ENCODE measurements at places on chromosomes 6 and 20.

GRCh38 chr6:128487746-128488145 lies 32.7 kb downstream of the PTPRK start:
- DNase-seq, result no peak

GRCh38 chr6:129863664-129864063 lies 2.5 kb upstream of the TMEM244 start:
- no peak for DNase-seq

GRCh38 chr20:35878113-35878625 lies 76.1 kb downstream of the SCAND1 start:
- no peak for DNase-seq

DNA sequence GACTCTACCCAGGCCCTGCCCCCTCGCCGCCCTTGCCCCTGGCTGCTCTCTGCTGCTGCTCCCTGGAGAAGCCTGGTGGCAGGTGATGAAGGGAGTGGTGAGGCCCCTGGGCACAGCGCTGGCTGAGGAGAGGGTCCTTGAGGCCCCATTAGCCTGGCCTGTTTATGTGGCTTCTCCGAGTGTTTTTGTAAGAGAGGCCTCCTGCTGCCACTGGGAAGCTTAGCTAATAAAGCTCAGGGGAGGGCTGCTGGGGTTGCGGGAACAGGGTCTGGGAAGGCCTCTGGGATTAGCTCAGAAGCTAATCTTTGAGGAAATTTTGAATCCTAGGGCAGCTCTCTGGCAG lies 15.5 kb downstream of the EBF4 start:
- no peak for DNase-seq

DNA sequence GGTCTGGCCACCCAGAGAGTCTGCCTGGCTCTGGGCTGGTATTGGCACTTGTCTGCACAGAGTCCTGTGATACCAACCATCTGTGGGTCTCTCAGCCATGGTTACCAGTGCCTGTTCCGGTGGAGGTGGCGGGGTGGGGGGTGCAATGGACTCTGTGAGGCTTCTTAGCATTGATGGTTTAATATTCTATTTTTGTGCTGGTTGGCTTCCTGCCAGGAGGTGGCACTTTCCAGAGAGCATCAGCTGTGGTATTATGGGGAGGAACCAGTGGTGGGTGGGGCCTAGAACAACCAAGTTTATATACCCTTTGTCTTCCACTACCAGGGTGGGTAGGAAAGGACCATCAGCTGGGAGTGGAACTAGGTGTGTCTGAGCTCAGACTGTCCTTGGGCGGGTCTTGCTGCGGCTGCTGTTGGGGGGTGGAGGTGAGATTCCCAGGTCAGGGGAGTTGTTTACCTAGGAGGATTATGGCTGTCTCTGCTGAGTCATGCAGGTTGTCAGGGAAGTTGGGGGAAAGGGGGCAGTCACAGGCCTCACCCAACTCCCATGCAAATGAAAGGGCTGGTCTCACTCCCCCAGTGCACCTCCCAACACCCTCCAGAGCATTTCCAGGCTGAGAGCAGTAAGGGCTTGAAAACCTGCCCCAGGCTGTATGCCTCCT lies 117.5 kb downstream of the FLRT3 start:
- no peak for DNase-seq

GRCh38 chr6:37723016-37723415 lies 25.3 kb upstream of the MDGA1 start:
- no peak for DNase-seq

GRCh38 chr6:133055441-133055966 lies 185.7 kb upstream of the EYA4 start:
- no peak for DNase-seq

DNA sequence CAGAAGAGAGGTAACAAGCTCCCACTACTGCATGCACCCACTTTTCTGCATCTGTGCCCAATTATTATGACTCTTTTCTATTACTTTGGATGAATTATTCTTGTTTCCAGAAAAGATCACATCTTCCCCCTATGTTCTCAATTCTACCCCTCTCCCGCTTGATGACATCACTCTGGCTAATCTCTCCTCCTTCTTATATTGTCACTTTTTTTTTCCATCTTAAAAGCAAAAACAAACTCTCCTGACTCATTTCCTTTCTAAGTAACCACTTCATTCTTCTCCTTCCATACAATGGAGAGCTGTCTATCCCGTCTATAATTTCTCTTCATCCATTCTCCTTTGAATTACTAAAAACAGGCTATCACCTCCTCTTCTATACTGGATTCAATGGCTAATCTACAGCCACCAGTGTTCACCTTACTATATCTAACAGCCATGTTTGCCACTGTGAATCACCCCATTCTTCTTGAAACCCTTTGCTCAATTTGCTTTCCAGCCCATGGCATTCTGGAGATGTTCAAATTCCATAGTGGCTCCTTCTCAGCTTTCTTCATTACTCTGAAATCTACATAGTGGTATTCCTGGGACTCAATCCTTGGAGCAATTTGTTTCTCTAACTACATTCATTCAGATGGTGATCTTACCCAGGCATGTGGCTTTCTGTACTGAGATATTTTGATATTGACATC lies 378.4 kb downstream of the ARHGAP18 start:
- DNase-seq, result no peak

DNA sequence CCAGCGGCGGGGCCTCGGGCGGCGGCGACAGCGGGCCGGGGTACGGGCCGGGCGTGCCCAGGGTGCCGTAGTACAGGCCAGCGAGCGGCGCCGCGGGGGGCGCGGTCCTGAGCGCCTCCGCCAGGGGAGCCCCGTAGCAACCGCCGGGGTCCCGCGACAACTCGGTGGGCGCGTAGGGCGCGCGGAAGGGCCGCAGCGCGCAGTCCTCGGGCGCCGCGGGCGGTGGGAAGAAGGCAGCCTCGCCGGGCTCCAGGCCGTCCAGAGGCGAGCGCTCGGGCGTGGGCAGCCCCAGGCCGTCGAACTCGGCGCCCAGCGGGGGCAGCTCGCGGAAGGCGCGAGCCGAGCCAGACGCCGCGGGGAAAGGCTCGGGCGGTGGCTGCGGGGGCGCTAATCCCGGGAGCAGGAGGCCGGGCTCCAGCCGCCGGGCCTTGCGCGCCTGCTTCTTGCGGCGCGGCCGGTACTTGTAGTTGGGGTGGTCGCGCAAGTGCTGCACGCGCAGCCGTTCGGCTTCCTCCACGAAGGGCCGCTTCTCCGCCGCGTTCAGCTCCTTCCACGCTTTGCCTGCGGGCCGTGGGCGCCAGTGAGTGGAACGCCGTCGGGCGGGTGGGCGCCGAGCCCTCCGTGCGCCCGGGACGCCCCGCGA lies 916 bp downstream of the SOX18 start:
- DNase-seq, result no peak

DNA sequence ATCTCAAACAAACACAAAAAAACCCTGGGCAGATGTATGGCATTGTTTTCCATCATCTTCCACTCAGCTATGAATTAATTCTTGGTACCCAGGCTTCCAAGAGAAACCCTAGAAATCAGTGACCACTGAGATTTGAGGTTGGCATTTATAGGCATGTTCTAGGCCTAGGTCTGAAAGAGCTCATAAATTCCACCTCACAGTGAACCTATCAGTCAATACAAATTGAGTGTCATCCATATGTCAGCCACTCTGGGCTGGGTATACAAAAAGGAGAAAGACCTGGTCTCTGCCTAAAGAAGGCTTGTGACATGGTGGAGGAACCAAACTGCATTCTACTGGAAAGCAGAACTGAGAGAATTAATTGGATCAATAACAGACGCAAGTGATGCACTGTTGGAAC lies 30.2 kb downstream of the C20orf173 start:
- no peak for DNase-seq

DNA sequence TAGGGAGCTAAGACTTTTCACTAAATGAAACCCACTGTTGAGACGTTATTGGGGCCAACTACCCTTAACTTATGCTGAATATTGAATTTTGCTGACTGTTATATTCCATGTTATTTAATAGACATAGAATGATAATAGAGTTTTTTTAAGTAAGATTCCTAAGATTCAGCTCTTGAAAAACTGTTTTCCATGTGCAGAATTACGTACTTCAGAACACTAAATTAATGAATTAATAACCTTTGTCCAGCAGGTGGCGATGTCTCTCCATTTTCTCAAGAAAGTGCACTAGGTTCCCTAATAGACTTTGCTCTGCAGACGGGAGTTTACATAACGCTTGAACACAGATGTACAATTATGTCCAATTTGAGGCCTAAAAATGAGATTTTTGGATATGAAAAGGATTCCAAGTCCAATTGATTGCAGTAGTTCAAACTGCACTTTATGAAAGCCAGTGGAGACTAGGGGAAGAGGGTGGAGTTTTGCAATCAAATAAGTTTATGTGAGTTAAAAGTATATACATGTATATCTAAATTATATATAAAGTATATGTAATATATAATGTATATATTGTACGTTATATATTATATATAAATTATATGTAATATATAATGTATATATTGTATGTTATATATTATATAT lies 282.1 kb downstream of the UST start:
- peak; percentile 95 for DNase-seq

- no peak for DNase-seq
Observed at GRCh38 chr20:21607971-21608725, 94.3 kb upstream of the NKX2-2 start.

DNA sequence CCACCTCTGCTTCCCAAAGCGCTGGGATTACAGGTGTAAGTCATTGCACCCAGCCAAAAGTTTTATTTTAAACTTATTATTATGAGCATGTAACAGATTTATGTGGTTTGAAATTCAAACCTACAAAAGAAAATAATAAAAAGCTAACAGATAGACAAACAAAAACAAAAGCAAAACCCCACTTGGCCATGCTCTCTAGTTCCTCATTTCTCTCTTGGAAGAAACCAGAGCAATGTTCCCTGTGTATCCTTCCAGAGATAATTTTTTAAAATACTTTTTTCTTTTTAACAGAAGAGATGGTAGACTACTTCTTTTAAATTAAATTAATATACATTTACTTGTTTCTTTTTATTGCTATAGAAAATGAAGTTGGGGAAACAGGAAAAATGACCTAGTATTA lies 28.0 kb upstream of the SLC17A3 start:
- no peak for DNase-seq

- DNase-seq, result peak; percentile 77
Observed at GRCh38 chr20:35306931-35307517, 14.8 kb upstream of the FAM83C start.

- DNase-seq, result no peak
Observed at GRCh38 chr20:51745804-51746203, 22.4 kb downstream of the ATP9A start.

DNA sequence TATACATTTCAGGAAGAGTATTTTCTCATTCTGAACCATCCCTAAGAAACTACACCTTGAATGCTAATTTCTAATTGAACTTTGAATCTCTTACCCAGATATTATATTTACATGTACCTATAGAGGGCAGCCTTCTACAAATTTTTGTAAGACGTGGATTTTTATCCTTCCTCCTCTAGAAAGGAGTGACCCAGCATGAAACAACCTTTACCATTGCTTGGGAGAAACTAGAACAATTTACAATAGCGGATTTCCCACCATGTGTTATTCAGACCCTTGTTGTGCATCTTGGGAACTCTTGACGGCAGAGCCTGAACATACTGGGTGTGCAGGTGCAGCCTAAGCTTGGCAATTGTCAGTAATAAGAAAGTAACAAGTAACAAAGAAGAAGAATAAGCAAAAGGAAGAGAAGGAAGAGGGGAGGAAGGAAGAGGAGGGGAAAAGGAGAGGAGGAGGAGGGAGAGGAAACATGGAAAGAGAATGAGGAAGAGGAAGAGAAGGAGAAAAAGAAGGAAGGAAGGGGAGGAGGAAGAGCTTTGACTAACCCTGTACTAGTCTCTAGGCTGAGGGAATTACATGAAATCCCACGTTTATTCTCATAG lies 10.8 kb upstream of the TAAR1 start:
- peak; percentile 75 for DNase-seq

DNA sequence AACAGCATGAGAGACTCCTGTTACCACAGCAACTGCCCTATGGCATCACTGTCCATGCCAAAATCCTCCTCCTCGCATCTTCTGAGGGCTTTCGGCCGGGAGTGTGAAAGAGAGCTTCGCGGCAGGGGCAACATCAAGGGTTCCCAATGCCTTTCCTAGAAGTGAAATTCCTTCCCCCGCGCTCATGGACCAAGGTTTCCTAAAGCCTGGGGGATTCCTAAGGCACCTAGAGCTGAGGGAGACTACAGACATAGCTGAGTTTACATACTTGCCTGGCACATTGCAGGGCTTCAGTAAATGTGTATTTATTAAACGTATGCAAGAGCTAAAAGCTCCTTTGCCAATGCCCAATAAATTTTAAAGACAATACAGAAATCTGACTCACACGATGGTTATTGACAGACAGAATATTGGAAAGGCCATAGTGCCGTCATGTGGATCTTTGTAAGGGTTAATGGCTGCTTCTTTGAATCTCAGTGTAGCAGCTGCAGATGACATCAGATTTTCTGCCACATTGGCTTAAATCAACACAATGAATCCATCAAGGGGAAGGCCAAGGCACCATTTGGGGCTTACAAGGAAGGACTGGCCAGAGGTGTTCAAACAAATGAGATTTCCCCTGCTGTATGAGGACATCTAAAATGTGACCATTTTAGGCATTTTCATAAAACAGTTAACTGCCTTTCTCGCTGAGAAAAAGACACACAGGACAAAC lies 281.2 kb upstream of the JARID2 start:
- DNase-seq, result no peak

DNA sequence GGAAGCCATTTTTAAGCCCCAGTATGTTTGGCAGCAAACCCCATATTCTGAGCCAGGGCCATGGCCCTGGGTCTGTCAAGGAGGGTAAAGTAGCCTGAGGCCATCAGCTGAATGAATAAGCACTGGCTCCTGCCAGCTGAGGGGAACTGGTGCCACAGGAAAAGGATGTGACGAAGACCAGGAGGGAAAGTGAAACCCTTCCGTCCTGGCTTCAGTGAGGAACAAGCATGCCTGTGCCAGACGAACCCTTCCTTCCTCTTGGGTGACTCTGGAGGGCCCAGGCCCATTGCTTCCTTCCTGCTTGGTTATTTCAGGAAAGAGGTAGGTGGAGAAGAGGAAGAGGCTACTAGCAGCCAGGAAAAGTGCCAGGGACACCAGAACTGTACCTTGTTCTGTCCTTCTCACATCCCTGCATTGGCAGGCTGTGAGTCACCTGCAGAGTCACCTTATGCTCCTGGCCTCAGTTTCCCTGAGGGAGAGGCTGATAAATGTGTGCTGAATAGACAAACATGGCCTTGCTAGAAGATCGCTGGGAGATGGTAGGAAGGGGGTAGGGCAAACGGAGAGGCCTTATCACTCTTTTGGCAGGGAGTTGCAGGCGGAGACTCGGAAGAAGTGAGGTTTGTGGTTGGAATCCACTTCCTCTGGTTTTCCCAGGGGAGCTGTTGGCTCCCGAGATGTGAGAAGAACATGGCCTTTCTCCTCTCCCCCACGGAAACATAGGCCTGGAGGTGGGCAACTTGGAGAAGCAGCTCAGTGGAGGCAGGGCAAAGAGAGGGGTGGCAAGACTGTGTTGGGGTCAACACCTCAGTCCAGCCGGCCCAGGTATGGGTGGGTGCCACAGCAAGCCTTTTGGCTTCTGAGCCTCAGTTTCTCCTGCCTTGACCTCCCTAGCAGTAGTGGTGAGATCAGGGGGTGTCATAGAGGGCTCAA lies 37.4 kb downstream of the COX4I2 start:
- DNase-seq, result peak; percentile 35

All from trophoblast cell (in vitro differentiated cells and primary cell).